ENCODE measurements at places on chromosomes 5 and 9.

GRCh38 chr5:98517560-98518366 is 255.7 kb upstream of the RGMB start:
- DNase-seq: no peak

DNA sequence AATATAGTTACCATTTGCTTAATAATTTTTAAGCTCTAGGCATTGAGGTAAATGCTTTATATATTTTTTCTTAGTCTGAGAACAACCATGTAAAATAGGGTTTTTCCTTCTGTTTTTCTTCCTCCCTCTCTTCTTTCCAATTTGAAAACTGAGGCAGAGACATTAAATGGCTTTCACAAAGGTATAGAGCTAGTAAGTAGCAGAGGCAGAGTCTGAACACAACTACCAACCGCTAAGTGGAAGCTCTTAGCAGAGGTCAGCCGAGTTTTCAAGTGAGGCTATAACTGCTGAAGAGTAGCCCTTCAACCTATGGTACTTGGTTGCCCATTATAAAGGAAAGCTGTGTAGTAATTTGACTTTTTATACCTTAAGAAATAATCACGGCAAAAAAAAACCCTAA is 187.1 kb downstream of the MEF2C start:
- DNase-seq: no peak

- DNase-seq: no peak
Measured at GRCh38 chr9:95284162-95285080, 33.1 kb downstream of the FANCC start.

DNA sequence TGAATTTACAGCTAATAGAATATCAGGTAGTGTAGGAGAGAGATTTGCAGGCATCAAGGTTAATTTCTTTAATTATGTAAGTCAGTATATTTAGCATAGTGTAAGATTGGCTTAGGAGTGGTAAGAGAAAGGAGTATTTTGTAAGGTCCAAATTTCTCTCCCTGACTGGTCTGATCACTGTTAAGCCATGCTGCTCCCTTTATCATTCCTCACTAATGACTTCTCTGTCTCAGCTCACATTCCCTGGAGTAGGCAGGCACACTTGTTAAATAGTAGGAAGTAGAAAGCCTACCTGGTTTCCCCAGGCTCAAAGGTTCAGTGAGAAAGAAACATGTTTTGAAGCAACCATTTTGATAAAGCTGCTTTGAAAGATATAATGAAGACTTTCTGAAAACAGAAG is 90.7 kb downstream of the SMIM15 start:
- no peak for DNase-seq

- DNase-seq: no peak
Measured at GRCh38 chr9:108694170-108694569, 161.6 kb downstream of the ACTL7B start.

DNA sequence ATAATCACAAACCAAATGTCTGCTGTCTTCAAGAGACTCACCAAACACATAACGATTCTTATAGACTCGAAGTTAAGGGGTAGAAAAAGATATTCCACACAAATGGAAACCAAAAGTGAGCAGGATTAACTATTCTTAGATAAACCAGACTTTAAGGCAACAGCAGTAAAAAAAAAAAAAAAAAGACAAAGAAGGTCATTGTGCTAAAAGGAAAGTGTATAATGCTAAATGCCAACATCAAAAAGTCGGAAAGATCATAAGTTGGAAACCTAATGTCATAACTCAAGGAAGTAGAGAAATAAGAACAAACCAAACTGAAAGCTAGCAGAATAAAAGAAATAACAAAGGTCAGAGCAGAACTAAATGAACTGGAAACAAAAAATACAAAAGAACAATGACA is 714.6 kb downstream of the SEMA5A start:
- no peak for DNase-seq

DNA sequence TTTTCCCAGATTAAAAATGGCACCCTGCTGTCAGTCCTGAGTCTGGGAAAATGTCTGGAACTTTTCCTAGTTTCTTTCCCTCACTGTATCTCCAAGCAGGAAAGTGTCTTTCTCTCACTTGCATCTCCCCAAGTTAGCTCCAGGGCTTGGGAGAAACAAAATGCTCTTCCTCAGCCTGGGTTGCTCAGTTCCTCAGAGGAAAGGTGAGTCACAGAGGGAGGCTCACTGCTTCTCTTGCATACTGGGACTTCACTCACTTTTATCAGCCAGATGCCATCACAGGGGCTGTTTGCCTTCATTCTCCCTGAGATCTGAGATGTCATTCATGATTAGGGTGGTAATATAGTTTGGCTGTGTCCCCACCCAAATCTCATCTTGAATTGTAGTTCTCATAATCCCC is 519.9 kb downstream of the SEMA5A start:
- no peak for DNase-seq

GRCh38 chr5:142671266-142671665 is 14.6 kb downstream of the FGF1 start:
- no peak for DNase-seq

DNA sequence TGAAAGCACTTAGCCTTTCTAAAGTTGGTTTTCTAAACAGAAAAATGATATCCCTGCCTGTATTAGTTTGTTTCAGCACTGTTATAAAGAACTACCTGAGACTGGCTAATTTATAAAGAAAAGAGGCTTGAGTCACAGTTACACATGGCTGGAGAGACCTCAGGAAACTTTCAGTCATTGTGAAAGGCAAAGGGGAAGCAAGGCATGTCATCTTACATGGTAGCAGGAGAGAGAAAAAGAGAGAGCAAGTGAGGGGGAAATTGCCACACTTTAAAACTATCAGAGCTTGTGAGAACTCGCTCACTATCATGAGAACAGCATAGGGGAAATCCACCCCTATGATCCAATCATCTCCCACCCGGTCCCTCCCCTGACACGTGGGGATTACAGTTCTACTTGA is 64.9 kb downstream of the FAM170A start:
- no peak for DNase-seq

DNA sequence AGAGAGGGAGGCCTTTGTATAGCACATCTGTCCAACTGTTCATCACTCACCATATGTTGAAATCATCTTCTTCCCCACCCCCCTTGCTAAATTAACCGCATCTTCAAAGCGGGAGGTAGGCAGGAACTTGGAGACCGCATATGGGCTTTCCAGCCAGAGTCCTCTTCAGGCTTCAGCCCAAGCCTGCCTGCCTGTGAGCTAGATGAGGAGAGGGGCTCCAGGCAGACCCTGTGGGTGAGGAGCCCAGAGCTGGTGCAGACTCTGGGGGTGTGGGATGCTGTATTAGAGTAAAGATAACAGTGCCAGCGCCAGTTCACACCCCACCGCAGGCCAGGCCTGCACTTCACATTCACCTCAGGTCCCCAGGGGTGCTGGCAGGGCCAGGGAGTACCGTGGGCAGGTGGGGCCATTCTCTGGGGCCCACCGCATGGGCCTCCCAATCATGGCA is 16.2 kb downstream of the PRRC2B start:
- DNase-seq: no peak

GRCh38 chr5:109589239-109589638 is 100.5 kb upstream of the MAN2A1 start:
- no peak for DNase-seq
